Activated T-cell treated with anti-CD3 and anti-CD28 coated beads, Interleukin-2, amount 50 U/mL, for 48 hours (primary cell): ENCODE measurements at places on chromosomes 1 and 21.

GRCh38 chr1:246805135-246805716 is 81.0 kb downstream of the SCCPDH start:
- no peak for DNase-seq

DNA sequence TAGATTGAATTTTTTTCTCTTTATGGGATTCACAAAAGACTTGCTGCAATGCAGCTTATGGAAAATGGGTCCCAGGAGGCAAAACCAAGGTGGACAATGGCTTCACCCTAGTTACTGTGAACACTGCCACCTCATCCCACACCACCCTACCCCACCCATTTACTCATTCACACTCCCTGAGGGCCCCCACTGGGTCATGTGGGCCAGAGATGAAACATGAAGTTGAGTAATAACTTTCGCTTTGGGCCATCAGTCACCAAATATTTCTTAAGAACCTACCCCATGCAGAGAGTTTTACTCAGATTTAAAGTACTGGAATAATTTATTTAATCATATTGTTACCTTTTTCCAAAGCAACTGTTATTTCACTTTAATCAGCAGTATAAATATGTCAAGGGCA is 191.8 kb downstream of the TPR start:
- DNase-seq, result peak; percentile 56

DNA sequence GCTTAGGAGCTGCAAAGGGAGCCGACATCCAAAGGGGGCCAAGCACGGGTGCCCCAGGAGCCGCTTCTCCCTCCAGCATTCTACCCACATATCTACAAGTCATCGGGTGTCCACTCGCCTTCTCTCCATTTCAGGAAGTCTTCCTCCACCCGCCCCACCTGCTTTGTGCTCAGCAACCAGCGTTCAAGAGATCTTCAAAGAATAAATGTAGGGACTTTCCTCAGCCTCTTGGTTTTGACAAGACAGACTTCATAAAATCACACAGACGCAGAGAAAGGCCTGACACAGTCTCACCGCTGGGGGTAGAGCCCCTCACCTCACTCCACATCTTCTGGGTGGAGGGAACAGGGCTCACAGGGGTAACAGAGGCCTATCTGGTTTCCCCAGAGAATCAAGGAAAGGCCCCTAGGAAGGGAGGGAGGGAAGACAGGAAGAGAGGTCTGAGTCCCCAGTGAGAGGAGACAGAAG is 49.5 kb downstream of the SSBP3 start:
- peak; percentile 53 for DNase-seq

GRCh38 chr1:41673806-41674205 is 189.3 kb upstream of the EDN2 start:
- DNase-seq, result no peak

- no peak for DNase-seq
These were observed 31.3 kb upstream of the ANGPTL7 start for GRCh38 chr1:11157867-11158266.

GRCh38 chr1:156316909-156317308 is 17.8 kb upstream of the VHLL start:
- no peak for DNase-seq
